ENCODE measurements at places on chromosomes 7 and 10. TPM values are rescaled to one million over a fixed set of nuclear protein-coding genes. Genes with fewer than 3 reads are reported as not detected.

The RSBN1L gene
- 14.2 TPM for total RNA-seq

The NUTM2E gene
- total RNA-seq: 0.89 TPM

The THSD7A gene
- 2.0 TPM for total RNA-seq

DNA sequence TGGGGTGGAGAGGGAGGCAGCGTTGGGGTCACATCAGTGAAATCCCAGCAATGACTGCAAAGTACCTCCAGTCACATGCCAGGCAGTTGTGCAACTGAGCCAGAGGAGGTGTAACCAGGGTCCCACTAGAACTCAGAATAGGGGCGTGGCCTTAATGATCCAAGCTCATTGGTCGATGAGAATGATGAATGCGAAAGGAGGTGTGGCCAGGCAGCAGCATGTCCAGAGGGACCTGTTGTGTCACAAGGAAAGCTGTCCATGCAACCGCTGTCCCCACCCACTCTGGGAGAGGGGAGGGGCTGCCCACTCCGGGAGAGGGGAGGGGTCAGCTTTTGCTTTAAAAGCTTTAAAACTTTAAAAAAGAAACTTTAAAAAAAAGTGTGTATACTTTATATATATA, 25.3 kb upstream of the MTPAP start:
- H3K27ac ChIP-seq: no peak overlapping the region
- peaks cover 14% of the 10 kb centered on the region for H3K4me1 ChIP-seq
- H3K27me3 ChIP-seq: peaks cover 52% of the 10 kb centered on the region
- DNase-seq: no peak
- no peaks in the 10 kb centered on the region for H3K36me3 ChIP-seq

DNA sequence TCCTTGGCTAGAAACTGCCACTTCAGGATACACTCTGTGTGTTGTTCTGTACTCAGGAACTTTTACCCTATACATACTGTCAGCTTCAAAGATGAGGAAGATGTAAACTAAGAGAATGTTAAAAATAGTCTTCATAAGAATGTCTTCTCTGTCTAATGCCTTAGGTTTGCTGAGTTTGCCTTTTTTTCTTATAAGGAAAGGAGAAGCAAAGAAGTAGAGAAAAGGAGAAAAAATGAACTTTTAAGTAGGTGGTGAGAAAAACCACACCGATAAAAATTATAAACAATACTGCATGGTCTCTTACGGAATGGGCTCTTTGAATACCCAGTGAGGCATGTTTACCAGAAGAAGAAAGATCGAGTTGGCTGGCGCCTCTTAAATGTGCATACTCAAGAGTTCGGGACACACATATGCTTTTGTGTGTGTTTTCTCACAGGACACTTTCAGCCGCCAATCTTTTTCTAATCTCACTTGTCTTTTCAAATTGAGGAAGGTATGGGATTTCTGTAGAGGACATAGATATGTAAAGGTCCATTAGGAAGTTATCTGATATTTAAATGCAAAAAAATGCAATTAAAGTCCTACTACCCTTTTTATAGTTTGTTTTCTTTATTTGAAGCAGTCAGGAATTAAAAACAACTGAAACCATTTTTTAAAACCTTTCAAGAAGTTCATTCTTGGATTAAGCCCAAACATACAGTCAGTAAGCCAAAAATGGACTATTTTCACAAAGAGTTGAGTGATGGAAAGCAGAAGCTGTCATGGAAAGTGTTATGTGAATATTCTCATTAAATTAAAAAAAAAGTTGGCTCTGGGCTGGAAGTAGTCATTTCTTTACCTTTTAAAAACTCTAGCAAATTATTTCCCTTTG, 100.6 kb upstream of the MDFIC start:
- H3K4me1 ChIP-seq: peaks cover 28% of the 10 kb centered on the region
- no peak for DNase-seq
- peak overlapping the region; percentile 50 for H3K27ac ChIP-seq
- H3K36me3 ChIP-seq: peaks cover 4% of the 10 kb centered on the region
- H3K27me3 ChIP-seq: no peaks in the 10 kb centered on the region

- no peaks in the 10 kb centered on the region for H3K36me3 ChIP-seq
- H3K4me1 ChIP-seq: no peaks in the 10 kb centered on the region
- H3K27me3 ChIP-seq: no peaks in the 10 kb centered on the region
- no peak overlapping the region for H3K27ac ChIP-seq
- H3K4me3 ChIP-seq: no peak overlapping the region
- DNase-seq: no peak
Observed at GRCh38 chr7:14886533-14886932, 16.0 kb downstream of the DGKB start.

- H3K36me3 ChIP-seq: no peaks in the 10 kb centered on the region
- H3K4me1 ChIP-seq: no peaks in the 10 kb centered on the region
- DNase-seq: no peak
- no peak overlapping the region for H3K27ac ChIP-seq
- no peaks in the 10 kb centered on the region for H3K27me3 ChIP-seq
Observed at GRCh38 chr10:116083226-116083762, 189.7 kb downstream of the GFRA1 start.

- peak overlapping the region; percentile 85 for H3K27ac ChIP-seq
- peak overlapping the region; percentile 82 for H3K4me3 ChIP-seq
- peaks cover 45% of the 10 kb centered on the region for H3K4me1 ChIP-seq
- peaks cover 3% of the 10 kb centered on the region for H3K27me3 ChIP-seq
Observed at GRCh38 chr7:55573234-55573900, 1.1 kb upstream of the VOPP1 start.

DNA sequence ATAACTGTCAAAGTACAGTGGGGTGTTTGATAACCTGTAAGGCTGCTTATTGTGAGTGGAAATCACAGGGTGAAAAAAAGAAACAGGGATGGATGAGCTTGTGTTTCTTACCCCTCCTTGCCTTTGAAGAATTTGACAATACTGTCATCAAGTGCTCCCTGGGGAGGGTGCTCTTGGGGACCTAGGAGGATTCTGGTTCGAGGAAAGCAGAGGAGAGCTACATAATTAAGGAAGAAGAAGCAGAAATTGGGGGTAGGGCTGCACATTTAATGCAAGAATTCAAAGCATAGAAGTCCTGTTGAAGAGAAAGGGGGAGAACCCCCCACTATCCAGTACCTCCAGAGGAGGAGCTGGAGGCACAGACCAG, 208.1 kb upstream of the PHYHIPL start:
- peaks cover 5% of the 10 kb centered on the region for H3K4me1 ChIP-seq
- no peak overlapping the region for H3K4me3 ChIP-seq
- peaks cover 56% of the 10 kb centered on the region for H3K27me3 ChIP-seq
- no peaks in the 10 kb centered on the region for H3K36me3 ChIP-seq

DNA sequence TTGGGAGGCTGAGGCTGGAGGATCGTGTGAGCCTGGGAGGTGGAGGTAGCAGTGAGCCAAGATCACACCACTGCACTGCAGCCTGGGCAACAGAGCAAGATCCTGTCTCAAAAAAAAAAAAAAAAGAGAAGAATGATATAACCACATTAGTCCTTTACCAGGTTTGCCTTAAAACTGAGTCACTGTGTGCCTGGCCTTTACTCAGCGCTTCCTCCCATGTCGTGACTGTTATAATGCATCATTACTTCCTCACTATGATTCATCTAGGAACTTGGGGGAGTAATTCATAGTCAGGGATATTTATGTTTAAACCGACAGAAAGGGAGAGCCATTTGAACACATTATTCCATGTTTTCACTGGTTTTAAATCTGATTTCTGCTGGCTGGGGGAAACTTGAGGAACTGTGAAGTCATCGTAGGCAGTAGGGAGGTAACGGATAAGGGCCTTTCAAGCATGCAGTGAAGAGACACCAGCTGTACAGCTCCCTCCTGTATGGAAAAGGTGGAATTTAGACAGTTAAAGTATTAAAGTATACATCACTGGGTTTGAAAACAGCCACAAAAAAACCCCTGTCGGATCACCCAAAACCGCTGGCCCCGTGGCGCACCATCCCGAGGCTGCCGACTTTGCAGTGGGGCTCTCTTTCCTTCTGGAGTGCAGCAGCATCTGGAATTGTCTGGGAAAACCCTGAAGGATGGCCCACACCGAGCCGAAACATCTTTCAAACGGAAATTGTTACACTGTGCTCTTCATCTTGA, 119.8 kb downstream of the NKX6-2 start:
- DNase-seq: no peak
- H3K27ac ChIP-seq: peak overlapping the region; percentile 85
- no peak overlapping the region for H3K4me3 ChIP-seq
- H3K27me3 ChIP-seq: no peaks in the 10 kb centered on the region

DNA sequence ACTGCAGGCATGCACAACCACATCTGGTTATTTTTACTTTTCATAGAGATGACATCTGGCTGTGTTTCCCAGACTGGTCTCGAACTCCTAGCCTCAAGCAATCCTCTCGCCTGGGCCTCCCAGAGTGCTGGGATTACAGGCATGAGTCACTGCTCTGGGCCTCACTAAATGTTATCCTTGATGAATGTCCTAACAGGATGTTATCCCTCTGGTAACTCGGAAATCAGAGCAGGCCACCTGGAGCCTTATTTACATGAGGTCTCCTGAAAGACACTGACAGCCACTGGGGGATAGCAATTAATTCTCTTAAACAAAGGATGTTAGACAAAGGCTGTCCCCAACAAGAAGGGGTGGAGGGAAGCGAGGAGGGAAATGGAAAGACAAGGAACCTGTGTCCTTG, 4.5 kb upstream of the ZNF438 start:
- H3K4me1 ChIP-seq: peaks cover 35% of the 10 kb centered on the region
- DNase-seq: no peak
- no peak overlapping the region for H3K4me3 ChIP-seq
- H3K27ac ChIP-seq: peak overlapping the region; percentile 31
- no peaks in the 10 kb centered on the region for H3K27me3 ChIP-seq
- no peaks in the 10 kb centered on the region for H3K36me3 ChIP-seq

GRCh38 chr10:78442836-78443550, 409.3 kb downstream of the RPS24 start:
- H3K36me3 ChIP-seq: no peaks in the 10 kb centered on the region
- no peak overlapping the region for H3K4me3 ChIP-seq
- peaks cover 23% of the 10 kb centered on the region for H3K27me3 ChIP-seq
- H3K4me1 ChIP-seq: peaks cover 2% of the 10 kb centered on the region
- no peak for DNase-seq

DNA sequence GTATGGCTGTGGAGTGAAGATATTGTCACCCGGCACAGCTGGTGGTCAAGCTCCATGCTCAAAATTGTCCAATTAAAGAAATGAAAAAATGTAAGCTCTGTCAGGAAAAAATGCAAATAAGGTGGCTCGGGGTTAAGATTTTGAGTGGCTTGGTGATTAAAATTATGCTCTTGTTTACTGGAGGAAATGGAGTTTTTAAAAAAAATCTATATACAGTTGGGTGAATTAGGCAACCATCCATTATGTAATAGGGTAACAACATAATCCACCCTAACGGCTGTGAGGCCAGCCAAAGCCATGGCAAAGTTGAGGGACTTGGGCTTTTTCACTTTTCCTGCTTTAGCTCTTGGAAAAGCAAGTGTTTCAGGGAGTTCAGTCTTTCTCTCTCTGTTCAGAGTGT, 260.8 kb upstream of the HABP2 start:
- no peak overlapping the region for H3K4me3 ChIP-seq
- H3K4me1 ChIP-seq: peaks cover 22% of the 10 kb centered on the region
- no peaks in the 10 kb centered on the region for H3K27me3 ChIP-seq
- DNase-seq: no peak
- peak overlapping the region; percentile 3 for H3K27ac ChIP-seq

DNA sequence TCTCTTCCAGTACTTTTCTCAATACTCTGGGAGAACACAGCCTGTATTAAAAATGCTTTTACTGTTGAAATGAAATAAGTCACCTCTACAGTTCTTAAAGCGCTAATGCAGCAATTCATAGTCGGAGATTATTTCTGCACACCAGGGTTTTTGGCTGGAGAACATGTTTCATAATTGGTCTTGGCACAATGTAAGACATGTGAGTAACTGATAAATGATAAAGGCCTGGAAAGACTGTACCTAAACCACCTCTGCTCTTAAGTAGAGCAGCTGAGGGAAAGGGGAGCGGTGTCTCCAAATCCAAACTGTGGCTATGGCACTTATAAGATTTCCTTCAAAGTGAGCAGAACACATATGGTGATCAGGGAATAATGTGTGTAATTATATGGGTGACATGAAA, 390.3 kb upstream of the MBL2 start:
- H3K27me3 ChIP-seq: no peaks in the 10 kb centered on the region
- no peaks in the 10 kb centered on the region for H3K4me1 ChIP-seq
- H3K36me3 ChIP-seq: no peaks in the 10 kb centered on the region
- no peak for DNase-seq
- H3K27ac ChIP-seq: no peak overlapping the region

DNA sequence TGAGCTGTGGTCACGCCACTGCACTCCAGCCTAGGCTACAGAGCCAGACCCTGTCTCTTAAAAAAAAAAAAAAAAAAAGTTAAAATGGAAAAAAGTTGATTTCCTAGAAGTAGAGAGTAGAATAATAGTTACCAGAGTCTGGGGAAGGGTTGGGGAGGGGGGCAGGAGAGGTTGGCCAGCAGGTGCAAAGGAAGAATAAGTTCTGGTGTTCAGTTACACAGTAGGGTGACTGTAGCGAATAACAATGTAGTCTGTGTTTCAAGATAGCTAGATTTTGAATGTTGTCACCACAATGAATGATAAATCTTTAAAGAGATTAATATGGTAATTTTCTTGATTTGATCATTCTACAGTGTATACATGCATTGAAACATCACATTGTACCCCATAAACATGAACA, 142.9 kb downstream of the NRF1 start:
- no peaks in the 10 kb centered on the region for H3K4me1 ChIP-seq
- DNase-seq: no peak
- H3K36me3 ChIP-seq: peaks cover 21% of the 10 kb centered on the region
- no peaks in the 10 kb centered on the region for H3K27me3 ChIP-seq
- H3K27ac ChIP-seq: no peak overlapping the region

DNA sequence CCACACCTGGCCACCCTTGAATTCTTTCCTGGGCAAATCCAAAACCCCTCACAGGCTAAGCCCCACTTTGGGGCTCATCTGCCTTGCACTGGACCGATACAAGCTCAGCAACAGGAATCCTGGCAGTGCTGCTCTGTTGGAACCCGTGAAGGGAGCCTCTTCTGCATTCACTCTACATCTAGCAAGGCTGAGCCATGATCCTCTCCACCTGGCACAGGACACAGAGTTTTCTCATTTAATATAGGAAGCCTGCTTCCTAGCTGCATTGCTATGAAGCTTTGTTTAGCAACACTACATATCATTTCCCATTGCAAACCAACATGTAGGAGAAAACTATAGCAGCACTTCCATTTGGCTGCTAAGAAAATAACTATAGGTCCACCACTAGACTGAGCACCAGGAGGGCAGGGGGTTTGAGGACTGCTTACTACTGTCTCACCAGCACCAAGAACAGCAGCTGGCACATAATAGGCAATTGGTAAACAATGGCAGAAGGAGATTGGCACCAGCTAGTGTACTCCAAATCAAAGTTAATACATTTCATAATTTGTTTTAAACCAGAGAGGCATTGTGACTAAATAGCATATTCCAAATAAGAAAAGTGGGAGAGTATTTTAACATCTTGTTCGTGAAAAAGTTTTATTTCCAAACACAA, 56.1 kb downstream of the CPVL start:
- H3K4me1 ChIP-seq: peaks cover 26% of the 10 kb centered on the region
- H3K27ac ChIP-seq: no peak overlapping the region
- H3K27me3 ChIP-seq: no peaks in the 10 kb centered on the region
- H3K4me3 ChIP-seq: no peak overlapping the region
- H3K36me3 ChIP-seq: no peaks in the 10 kb centered on the region

Data from osteocyte (in vitro differentiated cells).